ENCODE measurements at places on chromosomes 1 and 21. TPM values are rescaled to one million over a fixed set of nuclear protein-coding genes. Genes with fewer than 3 reads are reported as not detected.
A peak's percentile ranks its signal among the peaks of the same experiment; 100 is the strongest.

Gene PM20D1
- total RNA-seq = not detected

Gene ARTN
- total RNA-seq = 35.5 TPM

Gene S100A4
- 55.8 TPM for total RNA-seq

Gene SMYD3
- total RNA-seq = 33.0 TPM

Gene NPHS2
- not detected for total RNA-seq

Gene SPATA17
- 3.8 TPM for total RNA-seq

Gene ASAP3
- total RNA-seq = 12.8 TPM

Gene TFF1
- total RNA-seq = 111 TPM

Gene SLAMF9
- total RNA-seq = 8.7 TPM

Gene OR2L3
- total RNA-seq = not detected

Gene LCE1F
- not detected for total RNA-seq

Gene PGLYRP4
- not detected for total RNA-seq

Gene TMEM51
- total RNA-seq = 20.8 TPM

Gene HCN3
- 1.9 TPM for total RNA-seq

GRCh38 chr1:230068621-230068873 is 1.5 kb downstream of the GALNT2 start:
- DNase-seq = no peak

DNA sequence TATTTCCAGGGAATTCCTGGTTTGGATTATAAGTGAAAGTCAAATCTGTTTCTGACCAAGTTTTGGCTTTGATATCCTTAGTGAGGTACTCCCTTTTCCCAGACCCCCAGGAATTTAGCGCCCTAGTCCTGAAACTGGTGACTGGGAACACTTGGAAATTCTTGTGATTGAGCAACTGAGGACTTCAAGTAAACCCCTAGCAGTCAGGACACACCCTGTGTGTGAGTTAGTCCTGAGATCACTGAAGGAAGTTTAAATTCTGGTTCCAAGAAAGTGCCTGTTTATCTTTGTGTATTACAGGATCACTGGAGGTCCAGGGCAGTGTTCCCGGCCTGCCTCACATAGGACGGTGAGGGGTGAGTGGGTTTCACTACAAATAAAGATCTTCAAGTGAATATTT is 95.1 kb upstream of the F3 start:
- no peak for DNase-seq

GRCh38 chr21:34836103-34836932 is 167.5 kb downstream of the CLIC6 start:
- DNase-seq = peak; percentile 99

GRCh38 chr21:35096959-35097358 is 47.9 kb upstream of the RUNX1 start:
- no peak for DNase-seq

GRCh38 chr1:98078596-98078995 is 157.8 kb upstream of the DPYD start:
- no peak for DNase-seq

DNA sequence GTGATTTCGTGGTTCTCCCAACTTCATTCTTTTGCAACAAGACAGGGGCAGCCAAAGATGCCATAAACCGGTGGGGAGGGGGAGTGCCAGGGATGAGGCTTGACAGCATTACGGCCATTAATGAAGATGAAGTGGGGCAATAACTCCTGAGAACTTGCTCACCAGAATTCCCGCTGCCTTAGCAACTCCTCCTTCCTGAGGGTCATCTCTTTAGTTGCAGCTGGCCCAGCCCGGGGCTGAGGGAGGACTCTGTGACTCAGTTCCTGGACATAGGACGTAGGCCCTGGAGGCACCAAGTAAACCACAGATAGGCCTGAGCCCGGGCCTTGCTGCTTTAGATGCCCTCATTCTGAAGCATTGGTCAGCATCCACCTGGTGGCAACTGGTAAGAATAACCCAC is 330.2 kb downstream of the RRAGC start:
- DNase-seq = no peak

- DNase-seq = no peak
Measured at GRCh38 chr1:231519166-231519565, 9.3 kb upstream of the TSNAX start.

GRCh38 chr1:41456847-41457540 is 27.5 kb downstream of the EDN2 start:
- no peak for DNase-seq

DNA sequence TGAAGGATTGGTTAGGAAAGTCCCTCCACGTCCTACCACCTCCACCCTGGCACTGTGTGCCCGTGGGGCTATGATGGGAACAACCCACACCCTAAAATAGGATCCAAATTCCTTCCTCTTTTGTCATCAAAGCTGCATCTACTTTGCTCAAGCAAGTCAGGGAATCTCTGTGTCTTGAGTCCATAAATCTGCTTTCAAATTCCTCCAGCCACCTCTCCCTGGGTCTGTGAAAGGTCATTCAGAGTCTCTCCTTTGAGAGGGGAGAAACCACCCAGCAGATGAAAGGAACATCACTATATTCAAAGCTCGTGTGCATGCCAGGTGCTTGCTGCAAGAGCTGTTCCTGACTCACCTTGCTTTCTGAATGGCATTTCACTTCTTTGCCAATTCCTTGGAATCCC is 243.6 kb downstream of the TM2D1 start:
- peak; percentile 94 for DNase-seq

GRCh38 chr1:65265651-65266351 is 43.5 kb upstream of the DNAJC6 start:
- DNase-seq = no peak

DNA sequence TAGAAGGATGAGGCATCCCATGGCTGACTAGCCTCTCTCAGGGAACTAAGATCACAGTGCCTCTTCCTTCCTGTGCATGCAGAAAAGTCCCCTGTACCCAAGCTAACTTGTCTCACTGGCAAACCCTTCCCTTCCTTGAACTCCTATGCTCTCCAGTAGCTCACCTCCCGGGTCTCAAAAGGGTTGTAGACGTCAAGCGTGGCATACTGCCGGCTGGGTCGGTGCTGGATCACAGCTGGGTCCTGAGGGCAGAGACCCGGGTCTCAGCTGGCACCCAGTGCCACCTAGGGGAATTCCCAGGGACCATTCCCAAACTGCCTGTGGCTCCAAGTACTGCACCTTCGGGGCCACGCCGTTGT is 688 bp downstream of the SCAMP3 start:
- no peak for DNase-seq

DNA sequence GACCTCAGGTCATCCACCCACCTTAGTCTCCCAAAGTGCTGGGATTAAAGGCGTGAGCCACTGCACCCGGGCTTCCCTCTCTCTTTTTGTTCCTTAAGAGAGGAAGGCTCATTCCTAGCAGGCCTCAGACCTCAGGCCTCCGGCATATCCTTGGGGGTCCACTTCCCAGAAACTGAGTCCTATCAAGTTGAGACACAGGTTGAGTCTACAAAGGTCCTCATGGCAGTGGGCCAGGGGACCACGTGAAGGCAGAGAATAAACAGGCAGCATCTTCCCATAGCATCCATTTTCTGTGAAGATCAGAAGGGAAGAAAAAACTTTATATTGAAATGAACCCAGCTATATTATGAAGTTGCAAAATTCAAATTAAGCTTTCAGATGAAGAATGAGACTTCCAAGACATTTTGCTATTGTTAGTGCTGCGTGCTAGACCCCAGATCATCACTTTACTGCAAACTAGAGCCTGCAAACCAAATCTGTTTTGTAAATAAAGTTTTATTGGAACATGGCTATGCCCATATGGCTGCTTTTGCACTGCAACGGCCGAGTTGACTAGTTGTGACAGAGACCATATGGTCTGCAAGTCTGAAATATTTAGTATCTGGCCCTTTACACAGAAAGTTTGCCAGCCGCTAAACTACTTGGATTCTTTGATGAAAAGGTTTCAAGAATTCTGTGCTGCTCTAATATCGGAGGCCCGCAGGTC is 3.5 kb upstream of the CELA2A start:
- no peak for DNase-seq

GRCh38 chr1:23980728-23981070 is 572 bp upstream of the SRSF10 start:
- DNase-seq = peak; percentile 55

DNA sequence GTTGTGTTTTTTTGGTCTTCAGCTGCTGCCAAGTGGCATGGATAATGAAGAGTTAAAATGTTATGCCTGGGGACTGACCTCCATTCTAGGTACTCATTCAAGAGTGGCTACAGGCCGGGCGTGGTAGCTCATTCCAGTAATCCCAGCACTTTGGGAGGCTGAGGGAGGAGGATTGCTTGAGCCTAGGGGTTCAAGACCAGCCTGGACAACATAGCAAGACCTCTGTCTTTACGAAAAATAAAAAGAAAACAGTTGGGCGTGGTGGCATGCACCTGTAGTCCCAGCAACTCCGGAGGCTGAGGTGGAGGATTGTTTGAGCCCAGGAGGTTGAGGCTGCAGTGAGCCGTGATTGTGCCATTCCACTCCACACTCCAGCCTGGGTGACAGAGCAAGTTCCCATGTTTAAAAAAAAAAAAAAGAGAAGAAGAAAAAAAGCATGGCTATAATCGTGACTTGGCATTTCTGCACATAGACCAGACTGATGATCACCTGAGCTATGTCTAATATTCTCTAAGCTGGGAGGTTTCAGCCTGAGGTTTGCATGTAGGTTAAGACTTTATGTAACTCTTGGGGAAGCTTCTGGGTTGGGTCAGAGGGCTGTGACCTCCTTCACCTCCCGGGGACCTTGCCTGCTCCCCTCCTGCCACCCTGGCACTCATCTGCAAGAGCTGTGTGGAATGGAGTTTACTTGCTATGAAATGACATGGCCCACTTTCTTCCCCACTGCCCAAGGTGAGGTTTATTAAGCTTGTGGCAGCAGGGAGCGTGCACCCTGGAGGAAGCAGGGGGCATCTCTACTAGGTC is 51.3 kb downstream of the DHRS3 start:
- DNase-seq = no peak

DNA sequence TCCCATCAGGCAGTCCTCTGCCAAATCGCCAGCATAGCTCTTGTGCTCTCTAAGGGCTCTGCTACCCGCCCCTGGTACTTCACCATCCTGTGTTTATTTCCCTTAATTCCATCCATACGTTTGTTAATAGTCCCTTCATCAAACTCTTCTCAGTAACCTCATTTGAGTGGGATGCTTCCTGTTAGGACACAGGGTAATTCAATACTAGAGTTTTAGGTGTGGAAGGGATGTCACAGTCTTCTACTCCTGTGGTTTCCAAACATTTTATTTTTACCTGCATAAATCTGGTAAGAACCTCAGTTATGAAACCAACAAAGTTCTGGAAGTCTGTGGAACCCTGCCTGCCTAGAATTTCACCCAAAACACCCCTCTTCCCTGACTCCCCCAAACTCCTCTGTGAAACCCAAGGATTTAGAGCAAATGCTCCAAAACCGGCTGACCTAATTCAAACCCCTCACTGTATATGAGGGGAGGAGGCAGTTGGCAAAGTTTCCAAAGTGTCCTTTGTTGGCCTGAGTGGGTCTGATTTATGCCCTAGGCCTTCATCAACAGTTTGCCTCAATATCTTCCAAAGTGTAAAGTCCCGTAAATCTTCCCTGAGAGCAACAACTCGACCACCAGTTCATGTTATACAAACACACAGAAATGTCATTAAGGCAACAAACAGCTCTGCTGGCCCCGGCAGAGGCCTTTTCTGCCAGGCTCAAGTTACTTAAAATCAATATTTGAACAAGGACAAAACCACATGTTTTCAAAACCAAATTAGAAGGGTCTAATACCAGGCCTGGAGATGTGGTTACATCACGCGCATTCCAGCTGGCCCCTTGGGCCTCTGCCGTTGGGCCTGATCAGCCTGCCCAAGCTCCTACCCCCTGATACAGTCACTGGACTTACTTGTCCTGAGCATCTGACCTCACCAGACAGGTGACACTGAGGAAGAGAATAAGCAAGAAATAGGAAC is 82.4 kb upstream of the FGGY start:
- DNase-seq = peak; percentile 36

- DNase-seq = no peak
Measured at GRCh38 chr1:37240897-37241296, 206.6 kb upstream of the GRIK3 start.

- peak; percentile 97 for DNase-seq
Measured at GRCh38 chr1:91015794-91016550, 5.9 kb downstream of the ZNF644 start.

GRCh38 chr1:41765152-41765551 is 153.6 kb downstream of the HIVEP3 start:
- no peak for DNase-seq

DNA sequence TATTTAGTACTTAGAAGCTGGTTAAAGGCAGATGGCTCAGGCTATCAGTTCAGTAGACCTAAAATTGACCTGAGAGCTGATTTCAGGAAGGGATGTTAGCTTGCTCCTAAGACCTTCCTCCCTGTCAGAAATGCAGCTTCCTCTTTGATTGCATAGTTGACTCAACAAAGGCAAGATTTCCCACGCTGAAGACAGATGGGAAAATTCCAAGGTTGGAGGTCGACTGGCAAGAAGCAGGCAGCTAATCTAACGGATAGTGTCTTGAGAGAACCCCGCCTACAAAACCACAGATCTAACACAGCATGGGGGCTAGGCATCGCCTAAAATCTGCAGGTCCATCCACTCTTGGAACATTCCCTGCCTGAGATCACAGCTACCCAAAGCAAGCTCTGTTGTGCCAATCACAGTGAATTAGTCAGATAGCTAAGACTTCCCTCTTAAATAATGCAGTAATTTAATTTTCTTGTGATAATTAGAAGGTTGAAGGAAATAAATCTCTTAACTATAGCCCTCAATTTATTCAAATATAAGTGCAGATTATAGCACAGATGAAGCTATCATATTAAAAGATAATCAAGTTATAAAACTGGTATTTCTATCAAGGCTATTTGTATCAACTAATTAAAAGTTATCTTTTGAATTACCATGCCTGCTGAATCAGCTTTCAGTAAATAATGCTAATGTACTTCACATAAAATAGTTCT is 357.8 kb upstream of the SGIP1 start:
- DNase-seq = no peak

GRCh38 chr1:39609618-39610331 is 29.7 kb downstream of the HEYL start:
- peak; percentile 34 for DNase-seq

GRCh38 chr1:179794669-179795068 is 51.6 kb downstream of the FAM163A start:
- no peak for DNase-seq

- peak; percentile 95 for DNase-seq
Measured at GRCh38 chr1:150293433-150294253, at the start of gene MRPS21. Gene MRPS21, plus strand, starts transcription at chr1:150293861. Its CDS starts 506 bp downstream, at chr1:150294367.

DNA sequence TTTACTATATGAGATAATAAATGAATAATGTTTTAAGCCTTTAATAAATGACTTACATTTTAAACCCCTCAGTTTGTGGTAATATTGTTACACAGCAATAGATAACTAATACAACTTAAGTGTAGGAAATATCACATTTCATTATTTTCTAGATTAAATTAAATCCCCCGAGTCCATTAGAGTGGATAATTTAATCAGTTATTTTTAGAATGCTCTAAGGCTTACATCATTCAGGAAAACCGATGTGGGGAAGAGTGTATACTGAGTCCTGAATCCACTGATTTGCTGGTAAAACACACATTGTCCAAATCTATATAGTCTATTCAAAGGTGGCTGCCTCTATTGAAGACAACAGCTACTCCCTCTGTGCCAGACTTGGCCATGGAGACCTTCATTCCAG is 35.7 kb upstream of the DOCK7 start:
- no peak for DNase-seq

- DNase-seq = no peak
Measured at GRCh38 chr1:115192200-115192767, 103.0 kb upstream of the TSPAN2 start.

GRCh38 chr1:175560192-175560591 is 183.2 kb downstream of the TNR start:
- no peak for DNase-seq

- DNase-seq = no peak
Measured at GRCh38 chr1:156204686-156205085, 8.1 kb upstream of the PMF1 start.

GRCh38 chr21:25974964-25975363 is 195.6 kb downstream of the APP start:
- no peak for DNase-seq

GRCh38 chr1:30616759-30617158 is 106.6 kb downstream of the MATN1 start:
- DNase-seq = no peak

Data from PC-3 (cell line).